ENCODE measurements at places on chromosomes 3 and 15.

DNA sequence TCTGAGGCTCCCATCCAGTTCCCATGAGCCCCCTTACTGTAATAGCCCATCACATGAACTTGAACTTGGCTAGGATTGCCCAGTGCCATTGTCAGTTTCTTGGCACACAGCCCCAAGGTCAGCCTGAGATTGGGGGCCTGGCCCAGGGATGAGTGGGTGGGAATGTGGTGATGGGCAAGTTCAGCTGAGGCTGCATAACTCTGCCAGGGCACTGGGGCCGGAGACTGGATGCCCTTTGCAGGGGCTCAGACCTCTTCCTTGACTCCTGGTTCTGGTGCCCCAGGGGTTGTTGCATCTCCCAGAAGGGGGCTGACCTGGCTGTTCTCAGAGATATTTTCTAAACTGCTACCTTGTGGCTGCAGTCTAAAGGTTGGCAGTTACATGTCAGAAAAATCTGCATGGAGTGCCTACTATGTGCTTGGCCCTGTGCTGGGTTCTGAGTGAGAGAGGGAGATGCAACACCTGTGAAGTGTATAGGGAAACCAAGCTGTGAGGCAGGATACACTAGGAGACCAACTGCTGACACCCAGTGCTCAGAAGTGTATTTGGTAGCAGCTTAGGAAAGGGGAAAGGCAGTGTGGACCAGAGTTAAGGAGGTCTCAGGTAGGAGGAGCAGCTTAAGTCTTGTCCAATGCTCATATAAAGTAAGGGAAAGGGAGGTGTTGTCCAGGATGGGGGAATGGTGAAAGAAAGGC lies 74.8 kb upstream of the PRR23C start:
- DNase-seq, result no peak

- DNase-seq, result peak; percentile 54
Observed at GRCh38 chr3:141737093-141737492, 1.0 kb upstream of the RNF7 start.

DNA sequence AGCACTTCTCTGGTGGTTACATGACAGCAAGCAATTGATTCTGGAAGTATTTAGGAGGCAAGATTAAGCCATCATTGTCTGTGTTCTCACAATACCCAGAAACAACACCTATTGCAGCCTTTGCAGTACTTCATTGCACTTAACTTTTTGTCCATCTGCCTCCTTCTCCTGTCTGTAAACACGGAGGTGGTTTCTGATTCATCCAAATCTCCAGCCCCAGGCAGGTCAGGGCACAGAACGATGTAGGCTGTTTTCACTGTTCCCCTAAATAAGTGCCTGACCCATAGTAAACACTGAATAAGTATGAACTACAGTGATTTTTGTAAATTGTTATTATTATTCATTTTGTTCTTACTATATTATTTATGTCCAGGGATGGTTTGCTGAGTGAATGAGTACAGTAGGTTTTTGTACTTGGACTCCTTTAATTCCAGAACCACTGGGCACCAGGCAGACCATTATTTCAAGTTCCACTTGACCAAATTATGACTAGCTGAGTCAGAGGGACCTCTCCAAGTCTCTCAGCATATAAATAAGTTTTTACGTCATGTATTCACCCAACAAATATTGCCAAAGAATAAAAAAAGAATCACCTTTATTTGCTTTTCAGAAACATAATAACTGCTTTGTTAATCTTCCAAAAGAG lies 283.3 kb upstream of the TRIM42 start:
- no peak for DNase-seq

- no peak for DNase-seq
Observed at GRCh38 chr3:181689546-181689945, 22.2 kb upstream of the SOX2 start.

GRCh38 chr3:25849091-25849490 lies 59.2 kb downstream of the OXSM start:
- no peak for DNase-seq

DNA sequence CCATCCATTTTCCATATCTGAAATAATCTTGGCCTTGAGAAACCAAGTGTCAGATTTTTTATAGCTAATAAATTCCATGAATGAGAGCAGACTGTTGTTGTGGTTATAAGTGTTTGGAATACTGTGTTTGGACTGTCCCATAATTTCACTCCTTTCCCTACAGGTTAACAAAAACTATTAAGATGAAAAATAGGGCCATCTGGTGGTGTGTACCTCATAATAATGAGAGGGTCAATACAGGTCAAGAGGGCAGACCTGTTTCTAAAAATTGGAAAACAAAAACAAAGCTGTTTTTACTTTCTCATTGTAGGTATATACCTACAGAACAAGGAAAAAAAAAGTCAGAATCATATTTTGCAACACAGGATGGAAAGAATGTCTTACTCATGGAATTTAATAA lies 553.8 kb upstream of the SGO1 start:
- no peak for DNase-seq

DNA sequence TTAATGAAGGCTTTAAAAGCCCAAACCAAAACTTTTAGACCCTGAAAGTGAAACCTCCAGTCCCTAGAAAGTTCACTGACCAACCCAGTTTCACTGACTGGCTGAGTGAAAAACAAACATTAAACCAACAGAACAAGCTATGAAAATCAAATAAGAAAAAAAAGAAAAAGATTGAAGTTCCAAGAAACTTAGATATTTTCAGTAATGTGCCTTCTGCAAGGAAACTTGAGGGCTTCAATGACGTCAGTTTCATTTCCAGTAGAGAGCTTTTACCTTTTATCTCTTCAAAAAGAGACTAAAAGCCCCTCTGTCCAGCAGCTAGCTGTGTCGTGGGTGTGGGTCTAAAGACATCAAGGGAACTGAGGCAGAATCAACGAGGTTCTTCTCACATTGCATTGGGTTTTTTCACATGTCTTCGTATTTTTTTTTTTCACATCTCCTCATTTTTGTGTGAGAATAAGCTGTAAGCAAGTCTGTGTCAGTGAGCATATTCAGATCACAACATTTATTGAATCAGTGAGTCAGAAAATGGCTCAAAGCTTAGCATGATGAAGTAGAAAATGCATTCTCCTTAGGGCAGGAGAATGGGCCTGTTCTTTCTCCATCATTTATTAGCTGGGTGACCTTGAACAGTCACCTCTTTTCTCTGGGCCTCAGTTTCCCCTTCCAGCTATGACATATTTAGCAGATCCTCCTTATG lies 54.8 kb upstream of the BCL6 start:
- no peak for DNase-seq

DNA sequence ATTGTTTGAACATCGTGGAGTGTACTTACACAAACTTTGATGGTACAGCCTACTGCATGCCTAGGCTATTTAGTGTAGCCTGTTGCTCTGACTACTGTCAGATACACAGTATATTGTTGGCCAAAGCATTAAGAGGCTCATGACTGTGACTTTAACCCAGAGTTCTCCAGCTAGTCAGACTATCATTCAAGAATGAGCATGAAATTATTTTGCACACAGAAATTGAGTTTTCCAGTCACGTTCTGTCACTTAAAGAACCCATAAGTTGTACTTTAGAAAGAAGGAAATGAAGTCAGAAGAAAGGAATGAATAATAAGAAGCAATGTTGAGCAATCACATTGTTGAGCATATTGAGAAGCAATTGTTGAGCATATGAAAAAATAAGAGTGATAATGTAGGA lies 37.6 kb upstream of the SLC22A13 start:
- DNase-seq, result peak; percentile 24

GRCh38 chr3:195268576-195269309 lies 2.2 kb downstream of the XXYLT1 start:
- no peak for DNase-seq

DNA sequence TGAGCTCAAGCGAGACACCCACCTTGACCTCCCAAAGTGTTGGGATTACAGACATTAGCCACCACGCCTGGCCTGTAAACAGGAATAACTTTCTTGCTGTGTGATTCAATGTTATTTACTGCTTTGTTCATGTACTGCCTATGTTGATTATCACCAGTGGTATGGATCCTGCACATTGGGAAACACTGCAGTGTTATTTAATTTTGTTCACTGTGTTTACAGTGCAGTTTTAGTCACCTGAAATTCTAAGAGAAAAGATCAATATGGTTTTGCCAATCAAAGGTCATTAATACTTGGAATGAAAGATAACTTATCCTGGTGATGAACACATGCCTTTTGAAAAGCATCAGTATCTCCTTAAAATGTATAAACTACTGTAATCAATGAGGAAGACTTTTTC lies 8.6 kb upstream of the GABPB1 start:
- no peak for DNase-seq

DNA sequence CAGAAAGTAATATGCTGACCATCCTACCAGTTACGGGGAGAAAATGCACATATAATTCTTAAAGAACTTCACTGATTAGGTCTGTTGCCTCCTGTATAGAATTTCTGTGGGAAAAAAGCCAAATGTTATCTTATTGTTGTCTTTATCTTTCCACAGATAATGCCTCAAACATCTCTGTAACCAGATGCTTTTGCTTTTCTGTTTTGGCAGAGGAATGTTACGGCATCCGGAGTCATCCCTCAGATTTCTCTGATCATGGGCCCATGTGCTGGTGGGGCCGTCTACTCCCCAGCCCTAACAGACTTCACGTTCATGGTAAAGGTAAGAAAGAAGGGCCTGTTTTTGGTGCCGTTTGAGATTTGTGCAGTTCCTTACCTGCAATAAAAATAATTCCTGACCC lies 33.5 kb downstream of the PCCB start:
- DNase-seq, result no peak

GRCh38 chr3:42518800-42519567 lies 16.5 kb downstream of the VIPR1 start:
- DNase-seq, result no peak

- DNase-seq, result no peak
Observed at GRCh38 chr15:41849861-41850260, 11.2 kb downstream of the PLA2G4B start.

GRCh38 chr3:56654460-56654859 lies 28.6 kb downstream of the TASOR start:
- no peak for DNase-seq

GRCh38 chr15:39180483-39180933 lies 400.4 kb upstream of the THBS1 start:
- DNase-seq, result no peak

- no peak for DNase-seq
Observed at GRCh38 chr3:194837457-194838127, 151.9 kb downstream of the FAM43A start.

GRCh38 chr3:59153648-59154047 lies 103.8 kb upstream of the CFAP20DC start:
- DNase-seq, result no peak

DNA sequence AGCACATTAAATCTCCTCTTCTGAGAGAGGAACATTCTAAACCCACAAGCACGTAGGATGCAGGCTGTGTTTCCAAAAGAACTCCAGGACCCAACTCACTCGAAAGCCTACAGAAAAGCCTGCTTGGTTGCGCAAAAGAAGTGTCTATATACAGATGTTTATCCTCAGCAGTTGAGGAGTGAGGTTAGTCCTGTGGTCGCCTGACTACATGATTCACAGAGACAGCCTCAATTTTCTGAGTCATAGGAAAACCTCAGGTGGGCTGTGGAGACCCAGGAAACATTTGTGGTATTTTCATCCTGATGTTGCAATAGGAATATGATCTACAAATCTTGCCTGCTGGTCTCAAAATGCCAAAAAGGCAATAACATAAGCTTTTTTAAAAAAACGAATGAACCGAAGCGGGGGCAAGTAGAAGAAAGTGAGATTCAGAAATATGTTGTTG lies 183.8 kb upstream of the THRB start:
- DNase-seq, result peak; percentile 2

GRCh38 chr3:151459358-151459757 lies 1.5 kb downstream of the IGSF10 start:
- DNase-seq, result no peak

DNA sequence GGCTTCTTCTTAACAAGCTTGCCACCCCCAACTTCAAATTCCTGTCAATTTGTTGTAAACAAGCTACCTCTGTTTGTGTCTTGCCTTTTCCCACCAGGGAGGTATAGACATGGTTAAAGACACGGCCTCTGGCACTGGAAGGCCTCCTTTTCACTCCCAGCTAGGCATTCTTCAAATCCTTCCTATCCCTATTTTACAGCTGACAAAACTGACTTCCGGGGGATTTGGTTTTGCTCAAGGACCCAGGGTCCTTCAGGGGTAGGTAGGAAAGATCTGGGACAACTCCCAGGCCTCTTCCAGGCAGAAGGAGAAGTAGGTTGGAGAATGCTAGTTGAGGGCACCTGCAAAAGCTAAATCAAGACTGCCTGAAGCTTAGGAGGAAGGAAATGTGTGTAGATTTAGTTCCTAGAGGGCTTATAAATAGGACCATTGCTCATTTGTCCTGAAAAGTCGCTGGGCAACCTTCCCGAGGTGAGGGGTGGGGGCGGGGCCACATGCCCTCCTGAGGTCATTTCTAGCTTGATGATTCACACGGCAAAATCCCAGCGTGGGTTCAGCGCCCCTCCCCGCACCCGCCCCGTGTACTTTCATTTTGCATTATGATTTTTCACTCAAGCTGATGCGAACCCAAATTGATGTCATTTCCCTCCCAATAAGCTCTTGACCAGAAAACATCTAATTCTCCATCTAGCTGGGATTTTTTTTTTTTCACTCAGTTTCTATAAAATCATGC lies 365.5 kb downstream of the SHQ1 start:
- peak; percentile 88 for DNase-seq

- no peak for DNase-seq
Observed at GRCh38 chr3:79314544-79314943, 453.3 kb downstream of the ROBO1 start.

DNA sequence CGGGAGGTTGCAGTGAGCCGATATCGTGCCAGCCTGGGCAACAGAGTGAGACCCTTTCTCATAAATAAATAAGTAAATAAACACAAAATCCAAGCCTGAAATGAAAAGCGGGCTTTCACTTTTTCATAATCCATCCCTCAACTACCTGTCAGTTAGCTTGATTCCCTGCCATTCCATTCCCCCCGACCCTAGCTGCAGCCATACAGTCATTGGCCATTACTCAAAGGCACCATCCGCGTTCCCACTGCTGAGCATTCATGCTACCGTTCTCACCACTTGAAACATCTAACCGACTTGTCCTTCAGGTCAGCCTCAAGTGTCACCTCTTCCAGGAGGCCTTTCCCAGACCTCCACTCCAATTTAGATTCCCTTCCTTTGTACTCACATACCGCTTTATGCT lies 1.1 kb upstream of the PARL start:
- DNase-seq, result no peak

- no peak for DNase-seq
Observed at GRCh38 chr3:149487598-149488197, 13.2 kb downstream of the TM4SF4 start.

DNA sequence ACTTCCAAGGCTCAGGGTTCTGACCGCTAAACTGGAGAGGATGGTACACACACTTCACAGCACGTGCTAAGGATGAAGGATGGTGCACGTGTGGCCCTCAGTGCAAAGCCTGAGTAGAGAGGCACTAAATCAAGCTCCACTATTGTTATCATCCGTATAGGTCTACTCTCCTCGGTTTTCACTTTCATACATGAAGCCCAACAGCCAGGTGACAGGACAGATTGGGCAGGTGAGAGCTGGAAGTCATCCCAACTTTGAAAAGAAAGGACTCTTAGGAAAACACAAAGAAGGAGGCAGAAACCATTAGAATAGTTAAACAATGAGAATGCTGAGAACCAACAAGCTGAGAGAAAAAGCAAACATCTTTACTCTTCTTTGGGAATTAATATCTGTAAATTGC lies 21.1 kb downstream of the MAGI1 start:
- no peak for DNase-seq

Data from CD14-positive monocyte (primary cell).